HT1080 (cell line): ENCODE measurements at places on chromosomes 5 and 9. TPM values are rescaled to one million over a fixed set of nuclear protein-coding genes. Genes with fewer than 3 reads are reported as not detected.

- no peak for DNase-seq
These were observed 77.1 kb downstream of the MRPS27 start for GRCh38 chr5:72242796-72243475.

The SCGB3A2 gene
- total RNA-seq: not detected in 2 replicates

The KIF4B gene
- not detected in 2 replicates for total RNA-seq

DNA sequence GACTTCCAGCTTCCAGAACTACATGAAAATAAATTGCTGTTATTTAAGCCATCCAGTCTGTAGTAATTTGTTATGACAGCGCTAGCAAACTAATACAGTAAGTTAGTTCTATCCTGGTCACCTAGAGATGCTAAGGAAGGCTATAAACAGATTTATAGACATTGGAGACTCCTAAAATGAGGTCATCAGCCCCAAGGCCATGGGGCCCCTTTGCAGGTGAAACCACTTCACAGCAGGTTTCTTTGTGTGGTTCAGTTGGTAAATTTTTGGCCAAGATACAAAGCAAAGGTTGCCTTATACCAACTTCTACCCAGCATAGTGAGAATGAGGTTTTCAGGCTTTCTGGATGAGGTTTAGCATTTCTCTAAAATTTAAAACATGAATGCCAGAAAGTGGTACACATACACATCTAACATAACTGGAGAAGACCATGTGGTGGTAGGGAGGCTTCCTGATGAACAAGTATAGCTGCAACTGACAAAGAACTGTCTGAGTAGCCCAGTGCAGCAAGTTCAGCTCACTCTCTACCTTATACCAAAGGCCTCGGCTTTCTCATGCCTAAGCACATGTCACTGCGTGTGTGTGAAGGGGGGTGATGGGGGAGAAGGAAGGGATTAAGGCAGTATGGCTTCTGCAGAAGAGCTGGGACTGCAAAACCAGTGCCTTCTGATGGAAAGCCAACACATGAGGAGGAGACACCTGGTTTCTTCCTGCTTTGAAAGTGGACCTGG is 264.6 kb upstream of the TAS2R1 start:
- no peak for DNase-seq

GRCh38 chr5:17056141-17056631 is 120.1 kb upstream of the MYO10 start:
- DNase-seq: peak; percentile 23

DNA sequence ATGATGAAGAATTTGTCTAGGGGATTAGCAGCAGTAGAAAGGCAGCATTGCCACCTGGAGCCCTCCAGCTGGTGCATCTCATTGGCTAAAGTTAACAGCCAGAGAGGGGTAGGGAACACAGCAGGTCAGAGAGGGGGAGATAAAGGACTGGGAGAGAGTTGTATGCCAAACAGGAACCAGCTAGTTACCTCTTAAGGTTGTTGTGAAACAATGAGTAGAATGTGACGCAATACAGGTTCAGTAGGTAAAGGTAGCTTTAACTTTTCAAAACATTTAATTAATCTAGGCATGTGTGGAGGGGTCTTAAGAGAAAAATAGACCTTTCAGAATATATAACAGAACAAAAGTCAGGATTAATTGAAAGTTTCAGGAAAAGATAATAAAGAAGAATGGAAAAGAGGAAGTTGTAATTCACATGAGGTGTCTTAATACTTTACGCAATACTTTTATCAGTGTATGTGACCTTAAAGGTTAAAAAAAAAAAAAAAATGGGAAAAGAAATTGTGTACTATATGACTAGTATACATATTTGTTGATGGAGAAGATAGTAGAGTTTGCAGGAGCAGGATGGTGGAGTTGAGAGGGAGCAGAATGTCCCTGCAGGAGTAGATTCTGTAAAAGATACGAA is 14.3 kb downstream of the FBXO38 start:
- DNase-seq: no peak

- DNase-seq: no peak
These were observed 20.4 kb upstream of the BRD3 start for GRCh38 chr9:134088063-134088725.

- DNase-seq: peak; percentile 71
These were observed 26.5 kb downstream of the ANKRD33B start for GRCh38 chr5:10590226-10590999.

The PARP8 gene
- 6.2 and 10.8 TPM in 2 replicates for total RNA-seq

GRCh38 chr5:157827423-157827822 is 31.5 kb downstream of the CLINT1 start:
- DNase-seq: no peak

DNA sequence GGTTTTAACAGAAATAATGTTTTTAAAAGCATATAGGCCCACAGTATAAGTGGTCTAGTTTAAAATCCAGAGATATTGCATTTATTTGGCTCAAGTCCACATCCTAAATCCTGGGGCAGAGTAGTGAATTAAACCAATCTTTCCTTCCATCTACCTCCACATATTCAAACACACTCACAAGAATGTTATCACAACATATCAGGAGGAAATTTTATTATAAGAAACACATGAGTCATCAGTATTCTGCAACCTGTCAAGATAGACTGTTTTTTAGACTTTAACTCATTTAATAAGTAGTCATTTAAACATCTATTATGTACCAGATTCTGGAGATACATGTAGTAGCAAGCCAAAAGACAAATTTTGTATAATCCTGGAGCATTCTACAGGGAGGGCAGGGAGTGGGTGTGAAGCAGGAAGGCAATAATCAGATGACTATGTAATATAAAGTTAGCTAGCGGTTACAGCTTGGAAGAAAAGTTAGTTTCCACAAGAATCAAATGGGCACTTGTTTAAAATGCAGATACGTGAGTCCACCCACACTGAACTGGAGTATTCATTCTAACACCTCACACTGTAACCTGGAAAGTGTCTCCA is 187.3 kb upstream of the PIK3R1 start:
- no peak for DNase-seq

The FAM240B gene
- total RNA-seq: not detected in 2 replicates

- DNase-seq: no peak
These were observed 296.4 kb downstream of the ACTL7B start for GRCh38 chr9:108559432-108559831.

- no peak for DNase-seq
These were observed 4.2 kb downstream of the SLC34A3 start for GRCh38 chr9:137234758-137235423.
